ENCODE measurements at places on chromosomes 7 and 10.

DNA sequence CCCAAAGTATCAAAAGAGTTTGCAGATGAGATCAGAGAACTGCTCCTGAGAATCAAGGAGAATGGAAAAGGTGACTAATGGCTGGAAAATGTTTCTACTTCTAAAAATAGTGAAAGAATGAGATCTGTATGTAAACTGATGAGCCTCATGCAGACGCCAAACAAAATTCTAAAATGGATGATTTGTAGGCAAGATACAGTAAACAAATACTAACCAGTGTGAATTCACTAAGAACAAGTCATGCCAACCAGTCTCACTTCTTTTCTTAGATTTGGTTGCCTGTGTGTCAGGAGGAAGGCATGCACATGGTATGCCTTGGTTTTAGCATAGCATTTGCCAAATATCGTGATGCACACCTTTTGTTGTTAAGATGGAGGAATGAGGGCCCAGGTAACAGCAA, 94.9 kb upstream of the PIK3CG start:
- no peak for DNase-seq

GRCh38 chr7:140175221-140176121, 1.3 kb downstream of the KDM7A start:
- DNase-seq = peak; percentile 90

DNA sequence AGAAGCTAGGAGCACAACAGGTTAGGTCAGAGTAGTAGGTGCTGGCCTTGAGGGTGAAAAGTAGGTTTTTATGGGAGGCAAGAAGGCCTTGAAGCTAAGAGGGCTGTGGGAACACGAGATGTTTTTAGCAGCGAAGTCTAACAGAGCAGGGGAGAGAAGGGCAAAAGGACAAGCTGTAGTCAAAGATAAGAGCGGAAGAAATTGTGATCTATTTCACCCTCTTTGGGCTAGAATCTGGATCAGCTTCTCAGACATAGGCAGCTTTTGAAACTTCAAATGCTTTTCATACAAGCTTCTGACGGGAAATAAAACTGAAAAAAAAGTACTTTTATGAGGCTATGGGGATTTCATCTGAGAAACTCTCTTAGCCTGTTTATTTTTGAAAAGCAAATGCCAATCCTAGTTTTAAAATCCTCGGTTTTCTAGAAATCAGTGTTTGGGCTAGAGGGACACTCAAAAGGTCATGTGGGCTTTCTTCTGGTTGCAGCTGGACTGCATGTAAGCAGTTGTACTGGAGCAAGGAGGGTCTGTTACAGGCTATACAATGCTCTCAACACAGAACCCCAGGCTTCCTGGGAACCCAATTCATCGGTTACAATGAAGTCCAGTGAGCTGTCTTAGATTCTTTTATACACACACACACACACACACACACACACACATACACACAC, 83.6 kb downstream of the RNF216 start:
- DNase-seq = no peak

DNA sequence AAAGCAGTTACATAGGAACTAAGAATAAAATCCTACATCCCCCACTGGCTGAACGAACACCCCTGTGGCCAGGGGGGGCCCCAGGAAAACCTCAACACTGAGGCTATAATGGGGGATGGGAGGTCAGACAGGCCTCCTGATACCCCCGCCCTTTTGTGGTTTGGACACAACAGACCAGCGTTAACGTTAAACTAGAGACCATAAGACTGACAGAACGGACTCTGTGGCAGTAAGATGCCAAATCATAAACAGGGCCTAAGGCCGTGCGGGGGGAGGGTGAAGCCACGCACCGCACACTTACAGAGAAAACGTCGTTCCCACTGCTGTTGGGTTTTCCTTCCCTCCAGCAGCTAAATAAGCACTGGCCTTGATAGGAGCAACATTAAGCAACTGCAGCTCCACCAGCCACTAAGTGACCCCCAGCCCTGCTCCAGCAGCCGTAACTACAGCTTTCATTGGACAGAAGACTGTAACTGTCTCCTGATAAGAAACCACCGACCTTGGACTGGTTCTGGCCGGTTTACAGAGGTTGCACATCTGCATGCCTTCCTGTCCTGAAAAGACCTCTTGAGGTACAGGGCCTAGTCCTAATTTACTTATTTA, 3.4 kb upstream of the PPP2R2D start:
- no peak for DNase-seq
